ENCODE measurements at places on chromosomes 5 and 9.
A peak's percentile ranks its signal among the peaks of the same experiment; 100 is the strongest.

GRCh38 chr9:19663570-19663969 is 125.3 kb downstream of the SLC24A2 start:
- no peak for DNase-seq

DNA sequence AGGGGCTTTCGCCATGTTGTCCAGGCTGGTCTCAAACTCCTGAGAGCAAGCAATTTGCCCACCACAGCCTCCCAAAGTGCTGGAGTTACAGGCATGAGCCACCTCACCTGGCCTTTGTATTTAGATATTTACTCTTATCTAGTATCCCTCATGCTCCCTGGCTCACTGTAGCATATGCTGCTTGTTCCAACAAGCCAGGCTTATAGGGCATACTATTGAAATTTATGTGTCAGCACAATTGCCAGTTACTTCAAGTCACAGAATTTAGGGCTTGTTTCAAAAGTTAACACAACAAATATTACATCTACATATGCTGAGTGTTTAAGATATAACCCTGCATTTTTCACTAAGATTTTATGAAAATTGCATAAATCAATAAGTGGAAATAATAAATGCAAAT is 469.2 kb upstream of the ZNF608 start:
- DNase-seq = no peak

GRCh38 chr5:139708877-139709581 is 60.9 kb downstream of the CXXC5 start:
- no peak for DNase-seq

DNA sequence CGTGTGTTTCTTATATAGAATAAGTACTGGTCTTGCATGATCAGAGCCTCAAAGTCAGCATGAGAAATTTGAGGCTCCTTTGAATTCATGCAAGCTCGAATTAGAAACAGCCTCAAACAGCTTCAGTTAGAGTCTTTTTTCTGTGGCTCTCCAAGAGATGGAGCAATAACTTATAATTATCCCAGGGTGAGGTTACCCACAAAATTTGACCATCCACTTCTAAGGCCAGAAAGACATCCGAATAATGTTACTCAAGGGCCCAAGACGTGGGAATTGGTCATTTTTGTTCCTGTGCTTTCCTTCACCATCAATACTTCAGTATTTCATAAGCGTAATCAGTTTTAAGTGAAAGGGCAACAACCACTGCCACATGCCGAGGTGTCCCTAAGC is 89.7 kb downstream of the DAPK1 start:
- DNase-seq = no peak

GRCh38 chr5:73911761-73912393 is 285.9 kb downstream of the ARHGEF28 start:
- no peak for DNase-seq

GRCh38 chr9:134379831-134380365 is 53.6 kb downstream of the RXRA start:
- DNase-seq = no peak

DNA sequence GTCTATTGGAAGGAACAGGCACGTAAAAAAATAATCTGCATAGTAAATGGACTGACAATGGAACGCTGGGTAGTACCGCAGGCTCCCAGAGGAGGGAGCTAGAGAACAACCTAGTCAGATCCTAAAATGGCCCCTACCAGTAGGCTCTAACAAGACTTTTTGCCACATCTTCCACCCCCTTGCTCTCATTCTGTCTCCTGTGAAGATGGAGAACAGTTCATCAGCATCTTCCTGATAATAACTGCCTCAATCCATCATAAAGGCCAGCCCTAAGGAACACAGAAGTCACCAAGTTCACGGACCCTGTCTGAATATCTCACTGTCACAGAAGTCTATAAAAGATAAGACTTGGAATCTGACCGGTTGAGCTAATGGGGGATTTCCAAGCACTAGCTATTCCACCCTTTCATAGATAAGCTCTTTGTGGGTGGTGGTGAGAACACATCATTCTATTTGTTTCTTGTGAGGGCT is 133.4 kb downstream of the SLC1A3 start:
- DNase-seq = peak; percentile 69
